ENCODE measurements at places on chromosomes 2 and 18.
A peak's percentile ranks its signal among the peaks of the same experiment; 100 is the strongest.

DNA sequence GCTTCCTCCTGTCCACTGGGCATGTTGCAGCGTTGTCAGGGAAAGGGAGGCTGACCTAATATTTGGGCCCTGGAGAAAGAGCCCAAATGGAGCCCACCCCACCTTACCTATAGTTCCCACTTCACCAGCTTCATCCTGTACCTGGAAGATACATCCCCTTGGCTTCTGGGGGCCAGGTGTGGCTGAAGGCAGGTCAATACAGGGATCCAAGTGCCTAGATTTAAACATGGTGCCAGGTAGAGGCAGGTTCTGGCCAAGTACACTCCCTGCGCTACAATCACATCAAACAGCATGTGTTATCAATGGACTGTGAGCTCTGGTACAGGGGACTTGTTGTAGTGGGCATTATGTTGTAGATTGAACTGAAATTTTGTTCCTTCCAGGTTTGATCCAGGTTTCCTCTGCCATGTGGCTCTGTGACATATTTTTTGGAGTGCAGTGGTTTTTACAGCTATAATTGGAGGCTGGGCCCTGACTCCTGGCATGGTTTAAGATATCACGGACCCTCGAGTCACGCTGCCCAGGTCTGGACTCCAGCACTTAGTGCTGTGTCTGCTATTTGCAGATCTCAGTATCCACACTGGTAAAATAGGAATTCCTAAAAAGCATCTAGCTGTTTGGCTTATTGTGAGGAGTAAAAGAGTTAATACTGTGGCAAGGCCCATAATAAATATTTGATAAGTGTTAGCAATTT, 23.8 kb downstream of the MYCN start:
- DNase-seq: no peak

GRCh38 chr2:9655441-9656269, 24.9 kb upstream of the YWHAQ start:
- DNase-seq: no peak

DNA sequence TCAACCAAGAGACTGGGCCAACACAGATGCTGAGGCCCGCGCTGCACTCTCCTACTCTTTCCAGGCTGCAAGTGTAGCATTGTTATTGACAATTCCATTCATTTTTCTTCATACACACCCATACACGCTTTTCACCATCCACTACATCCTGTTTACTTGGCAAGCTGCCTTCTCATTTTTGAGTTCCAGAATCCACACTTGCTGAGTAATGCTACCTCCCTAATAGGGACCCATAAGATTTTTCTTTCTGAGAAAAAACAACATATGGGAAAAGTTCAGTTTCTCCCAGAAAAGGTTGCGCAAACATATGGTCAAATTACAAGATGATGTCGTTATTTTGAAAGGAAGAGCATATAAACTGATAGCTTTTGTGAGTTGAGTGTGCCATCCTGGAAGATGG, 3.3 kb upstream of the NETO1 start:
- no peak for DNase-seq

- no peak for DNase-seq
These were observed 329.5 kb downstream of the PAX3 start for GRCh38 chr2:221969087-221969829.

- DNase-seq: peak; percentile 75
These were observed 59.7 kb downstream of the PTH2R start for GRCh38 chr2:208466151-208466919.

DNA sequence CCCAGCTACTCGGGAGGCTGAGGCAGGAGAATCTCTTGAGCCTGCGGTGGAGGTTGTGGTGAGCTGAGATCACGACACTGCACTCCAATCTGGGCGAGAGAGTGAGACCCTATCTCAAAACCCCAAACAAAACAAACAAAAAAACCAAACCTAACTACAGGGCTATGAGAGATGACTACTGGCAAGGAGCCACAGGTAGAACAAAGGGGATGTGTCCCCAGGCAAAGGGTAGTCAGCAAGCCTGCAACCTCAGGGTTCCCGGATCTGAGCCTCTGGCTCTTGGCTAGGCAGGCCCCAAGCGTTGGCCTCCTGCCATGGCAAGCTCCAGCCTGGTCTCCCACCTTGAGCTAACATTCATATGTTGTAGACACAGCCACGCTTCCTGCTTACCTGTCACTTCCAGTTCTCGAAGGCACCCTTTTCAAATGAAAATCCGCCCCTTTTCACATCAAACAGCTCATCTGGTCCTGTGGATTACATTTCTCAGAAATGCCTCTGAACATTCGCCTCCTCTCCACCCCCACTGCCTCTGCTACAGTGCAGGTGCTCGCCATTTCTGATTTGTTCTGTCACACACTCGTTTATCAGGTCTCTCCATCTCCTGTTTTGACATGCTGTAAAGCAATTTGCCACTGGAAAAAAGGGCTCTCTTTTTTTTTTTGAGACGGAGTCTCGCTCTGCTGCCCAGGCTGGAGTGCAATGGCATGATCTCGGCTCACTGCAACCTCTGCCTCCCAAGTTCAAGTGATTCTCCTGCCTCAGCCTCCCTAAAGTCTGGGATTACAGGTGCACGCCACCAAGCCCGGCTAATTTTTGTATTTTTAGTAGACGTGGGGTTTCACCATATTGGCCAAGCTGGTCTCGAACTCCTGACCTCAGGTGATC, 13.1 kb upstream of the ACTR3 start:
- DNase-seq: no peak

- DNase-seq: no peak
These were observed 73.5 kb downstream of the MEX3C start for GRCh38 chr18:51123936-51124486.

- no peak for DNase-seq
These were observed 344.6 kb upstream of the TMEFF2 start for GRCh38 chr2:192539306-192539705.

- DNase-seq: no peak
These were observed 435.7 kb downstream of the TXNL1 start for GRCh38 chr18:56202678-56203077.

DNA sequence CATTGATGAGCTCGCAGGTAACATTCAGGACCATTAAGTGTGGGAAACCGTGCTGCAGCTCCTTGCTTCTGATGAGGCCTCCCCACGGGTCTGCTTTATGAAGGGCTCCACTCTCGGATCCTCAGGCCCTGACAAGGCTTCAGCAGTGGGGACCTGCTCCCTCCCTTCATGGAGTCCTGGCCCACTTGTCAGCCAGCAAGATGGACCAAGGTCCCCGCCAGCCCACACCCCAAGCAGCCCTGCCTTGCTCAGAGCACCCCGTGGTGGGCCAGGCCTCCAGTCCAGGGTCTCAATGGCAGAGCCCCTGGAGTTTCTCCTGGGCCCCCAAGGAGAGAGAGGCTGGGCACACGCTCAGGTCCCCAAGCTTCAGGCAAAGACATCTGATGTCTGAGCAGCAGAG, 41.5 kb downstream of the CROCC2 start:
- DNase-seq: no peak

- DNase-seq: no peak
These were observed 96.0 kb downstream of the MTCL1 start for GRCh38 chr18:8801263-8801901.

DNA sequence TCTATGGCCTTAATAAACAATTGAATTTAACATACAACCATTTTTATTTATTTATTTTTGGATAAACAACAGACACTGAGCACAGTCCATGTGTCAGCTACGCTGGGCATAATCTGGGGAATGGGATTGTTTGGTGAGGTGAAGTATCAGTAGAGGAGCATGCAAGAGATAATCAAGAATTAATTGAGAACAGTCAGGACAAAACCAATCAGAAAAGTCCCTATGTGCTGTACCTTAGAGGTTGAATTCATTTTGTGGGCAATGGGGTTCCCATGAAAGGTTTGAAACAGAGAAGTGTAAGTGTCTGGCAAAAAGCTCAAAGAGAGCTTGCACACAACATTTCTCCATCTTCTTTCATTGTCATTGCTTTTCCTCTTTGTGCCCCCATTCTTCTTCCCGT, 198.2 kb downstream of the RNF144A start:
- DNase-seq: no peak

DNA sequence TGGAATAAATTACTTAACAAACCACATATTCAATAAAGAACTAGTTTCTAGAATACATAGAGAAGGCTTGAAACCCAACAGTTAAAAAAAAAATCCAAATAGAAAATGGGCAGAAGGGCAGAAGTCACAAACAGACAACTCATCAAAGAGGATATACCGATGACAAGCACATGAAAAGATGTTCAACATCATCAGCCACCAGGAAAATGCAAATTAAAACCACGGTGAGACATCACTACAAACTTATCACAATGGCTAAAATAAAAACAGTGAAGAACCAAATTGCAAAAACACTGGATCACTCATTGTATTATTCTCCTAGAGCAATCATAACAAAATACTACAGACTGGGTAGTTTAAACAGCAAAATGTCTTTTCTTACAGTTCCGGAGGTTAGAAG, 14.5 kb downstream of the SESTD1 start:
- DNase-seq: peak; percentile 28

GRCh38 chr2:84700006-84700405, 180.9 kb downstream of the TRABD2A start:
- no peak for DNase-seq

DNA sequence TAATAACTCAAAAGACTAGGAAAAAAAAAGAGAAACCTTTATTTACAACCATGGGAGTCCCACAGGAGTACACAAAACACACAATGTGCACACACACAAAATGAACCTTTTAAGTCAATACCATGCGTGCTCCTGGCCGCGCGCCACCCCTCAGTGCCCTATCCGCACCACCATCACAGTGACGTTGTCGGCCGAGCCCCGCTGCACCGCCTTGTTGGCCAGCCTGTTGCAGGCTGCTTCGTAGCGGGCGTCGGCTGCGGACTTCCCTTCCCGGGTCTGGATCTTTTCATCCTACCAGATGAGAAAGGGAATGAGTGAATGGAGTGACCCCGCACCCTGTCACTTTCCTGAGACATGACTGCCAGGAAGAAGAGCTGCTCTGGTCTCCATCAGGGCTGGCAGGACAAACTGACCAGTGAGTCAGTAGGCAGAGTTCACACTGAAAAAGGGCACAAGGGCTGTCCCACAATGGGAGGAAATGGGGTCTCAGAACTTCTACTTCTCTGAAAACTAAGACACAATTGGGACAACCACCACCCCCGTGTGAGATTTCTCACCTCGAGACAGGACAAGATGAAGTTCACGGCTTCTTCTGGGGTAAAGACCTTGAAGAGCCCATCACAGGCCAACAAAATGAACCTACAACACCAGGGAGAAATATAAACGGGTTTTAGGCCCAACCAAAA, 11.8 kb downstream of the ERFE start:
- DNase-seq: no peak

DNA sequence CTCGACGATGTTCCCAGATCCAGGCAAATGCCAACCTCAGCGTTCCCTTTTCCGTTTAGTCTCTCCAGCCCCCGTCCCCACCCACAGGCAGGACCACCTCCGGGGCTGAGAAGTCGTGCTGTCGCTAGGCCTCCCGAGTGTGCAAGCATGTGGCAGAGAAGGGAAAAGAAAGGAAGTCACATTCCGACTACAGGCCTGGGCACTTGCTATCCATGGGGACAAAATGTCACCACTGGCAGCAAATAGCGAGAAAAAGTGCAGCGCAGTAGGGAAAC, 420 bp downstream of the PIGN start:
- DNase-seq: peak; percentile 46

DNA sequence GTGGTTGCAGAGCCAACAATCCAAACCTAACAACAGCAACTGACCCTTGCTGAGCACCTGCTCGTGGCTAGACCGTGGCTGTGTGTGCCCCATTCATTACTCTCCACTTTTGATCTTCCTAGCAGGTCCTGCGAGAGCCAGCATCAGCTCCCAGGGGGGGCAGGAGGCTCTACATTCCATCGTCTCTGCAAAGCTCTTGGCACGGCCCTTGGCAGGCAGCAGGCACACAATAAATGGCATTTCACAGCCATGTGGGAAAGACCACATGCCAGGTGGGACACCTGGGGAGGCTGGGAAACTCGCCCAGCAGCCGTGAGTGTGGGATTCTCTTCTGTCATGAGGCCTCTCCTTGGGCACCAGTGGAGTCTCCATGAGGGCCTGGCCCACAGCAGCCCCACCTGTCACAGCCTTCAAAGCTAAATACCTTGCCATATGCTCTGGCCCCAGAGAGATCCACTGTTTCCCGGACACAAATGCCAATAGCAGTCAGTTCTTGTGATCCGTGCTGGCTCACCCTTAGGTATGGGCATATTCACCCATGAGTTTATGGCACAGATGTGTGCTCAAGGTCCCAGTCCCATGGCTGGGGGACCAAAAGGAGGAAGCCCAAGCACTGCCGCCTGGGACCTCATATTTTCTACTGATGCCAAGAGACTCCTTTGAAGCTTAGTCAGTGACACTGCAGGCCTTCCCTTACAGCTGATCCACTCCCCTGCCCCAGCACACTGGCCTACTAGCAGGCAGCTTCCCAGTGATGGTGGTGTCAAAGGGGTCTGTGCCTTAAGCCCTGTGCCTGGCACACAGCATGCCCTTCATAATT, 6.8 kb upstream of the TEX51 start:
- no peak for DNase-seq

DNA sequence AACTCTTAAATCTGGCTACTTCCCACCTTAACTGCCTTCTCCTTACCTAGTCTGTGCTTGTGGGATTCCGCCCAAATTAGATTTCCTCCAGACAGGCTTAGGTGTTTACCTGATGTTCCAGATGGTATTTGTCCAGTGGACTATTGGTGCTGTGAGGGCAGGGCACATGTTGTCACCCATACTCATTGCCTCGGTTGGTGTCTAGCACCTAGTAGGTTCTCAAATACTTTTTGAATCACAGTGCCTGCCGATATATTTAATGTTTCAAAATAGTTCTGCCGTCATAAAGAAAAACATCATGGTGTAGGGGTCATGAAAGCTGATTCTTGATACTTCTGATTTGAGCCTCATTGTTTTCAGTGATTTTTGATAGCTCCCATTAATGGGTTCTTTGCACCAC, 1.1 kb downstream of the SEPTIN2 start:
- DNase-seq: no peak

- DNase-seq: no peak
These were observed 467.9 kb upstream of the GCFC2 start for GRCh38 chr2:76178610-76179009.

DNA sequence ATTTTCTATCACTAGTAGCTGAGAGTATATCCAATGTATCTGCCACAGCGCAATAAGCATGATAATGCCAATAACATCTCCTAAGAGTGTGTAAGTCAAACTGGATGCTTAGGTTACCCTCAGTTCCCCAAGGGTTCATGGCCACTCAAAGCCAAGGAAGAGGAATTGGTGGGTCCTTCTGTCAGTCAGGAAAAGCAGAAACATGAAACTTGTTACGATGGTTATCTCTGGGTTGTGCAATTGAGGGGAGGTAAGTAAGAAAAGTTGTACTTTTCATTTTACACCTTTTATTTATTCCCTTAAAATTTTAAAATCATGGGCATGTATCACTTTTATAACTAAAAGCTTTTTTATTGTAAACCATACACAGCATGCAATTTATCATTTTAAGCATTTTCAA, 10.1 kb upstream of the GAD1 start:
- DNase-seq: no peak

GRCh38 chr2:215712871-215713790, 277.3 kb upstream of the FN1 start:
- peak; percentile 58 for DNase-seq

- no peak for DNase-seq
These were observed 48.3 kb downstream of the ZFP36L2 start for GRCh38 chr2:43178055-43178598.

GRCh38 chr2:41922177-41922576, 125.6 kb upstream of the PKDCC start:
- peak; percentile 10 for DNase-seq

Data from suppressor macrophage treated with lipopolysaccharide for 1 hour (primary cell).